ENCODE measurements at places on chromosomes 4 and X.

GRCh38 chr4:151409470-151410313, 716 bp downstream of the FHIP1A start:
- no peak for DNase-seq

GRCh38 chr4:161320377-161320776, 843.4 kb downstream of the FSTL5 start:
- DNase-seq = no peak

DNA sequence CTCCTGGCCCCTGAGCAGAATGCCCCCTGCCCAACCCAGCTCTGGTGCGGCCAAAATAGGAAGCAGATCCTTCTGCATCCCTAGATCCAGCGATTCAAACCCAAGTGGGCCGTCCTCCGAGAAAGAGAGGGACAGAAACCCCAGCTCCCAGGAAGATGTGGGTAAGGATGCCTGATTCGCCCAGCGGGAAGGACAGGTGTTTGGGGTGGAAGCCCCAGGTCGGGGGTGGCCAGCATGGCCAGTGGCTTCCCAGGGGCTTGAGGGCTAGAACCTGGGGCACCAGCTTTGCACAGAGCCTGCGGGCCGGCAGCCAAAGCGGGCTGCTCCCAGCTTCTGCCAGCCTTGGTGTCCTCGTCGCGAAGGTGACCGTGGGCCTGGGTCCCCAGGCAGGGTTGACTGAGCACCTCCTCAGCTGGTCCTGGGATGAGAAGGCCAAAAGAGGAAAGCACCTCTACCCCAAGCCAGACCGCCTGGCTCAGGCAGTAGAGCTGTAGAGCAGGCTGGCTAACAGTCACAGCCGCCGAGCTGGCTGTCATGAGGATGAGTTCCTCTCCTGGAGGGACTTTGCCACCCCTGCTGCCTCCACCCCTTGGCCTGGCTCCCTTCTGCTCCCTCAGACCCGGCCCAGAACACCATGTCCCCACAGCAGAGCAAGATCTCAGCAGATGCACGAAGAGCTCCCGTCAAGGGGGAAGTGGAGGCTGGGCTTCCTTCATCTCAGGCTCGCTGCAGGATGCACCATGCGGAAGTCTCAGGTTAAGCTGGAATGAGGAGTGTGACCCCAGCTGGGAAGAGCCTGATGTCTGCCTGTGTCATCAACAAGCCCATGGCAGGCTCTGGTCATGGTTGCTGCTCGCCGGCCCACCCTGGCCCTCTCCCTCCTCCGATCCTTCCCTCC, 59.9 kb downstream of the CPZ start:
- no peak for DNase-seq

GRCh38 chr4:136106753-136107152, 1425.5 kb downstream of the PCDH18 start:
- no peak for DNase-seq

DNA sequence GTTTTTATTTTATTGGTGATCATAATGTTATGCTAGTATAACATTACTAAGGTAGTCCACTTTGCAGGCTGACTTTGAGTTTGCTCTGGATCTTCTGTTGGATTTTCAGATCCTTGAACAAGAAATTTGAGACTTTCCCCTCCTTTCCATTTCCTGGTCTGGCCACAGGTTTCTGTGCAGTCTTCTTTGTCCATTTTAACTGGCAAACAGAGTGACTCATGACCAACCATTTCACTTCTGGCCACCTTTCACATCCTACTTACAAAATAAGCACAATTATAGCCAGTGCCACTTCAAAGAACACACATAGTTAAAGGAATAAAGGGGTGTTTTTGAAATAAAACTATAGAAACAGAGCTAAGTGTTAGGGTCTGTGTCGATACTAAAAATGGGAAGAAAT, 8.4 kb downstream of the ANK2 start:
- DNase-seq = no peak

DNA sequence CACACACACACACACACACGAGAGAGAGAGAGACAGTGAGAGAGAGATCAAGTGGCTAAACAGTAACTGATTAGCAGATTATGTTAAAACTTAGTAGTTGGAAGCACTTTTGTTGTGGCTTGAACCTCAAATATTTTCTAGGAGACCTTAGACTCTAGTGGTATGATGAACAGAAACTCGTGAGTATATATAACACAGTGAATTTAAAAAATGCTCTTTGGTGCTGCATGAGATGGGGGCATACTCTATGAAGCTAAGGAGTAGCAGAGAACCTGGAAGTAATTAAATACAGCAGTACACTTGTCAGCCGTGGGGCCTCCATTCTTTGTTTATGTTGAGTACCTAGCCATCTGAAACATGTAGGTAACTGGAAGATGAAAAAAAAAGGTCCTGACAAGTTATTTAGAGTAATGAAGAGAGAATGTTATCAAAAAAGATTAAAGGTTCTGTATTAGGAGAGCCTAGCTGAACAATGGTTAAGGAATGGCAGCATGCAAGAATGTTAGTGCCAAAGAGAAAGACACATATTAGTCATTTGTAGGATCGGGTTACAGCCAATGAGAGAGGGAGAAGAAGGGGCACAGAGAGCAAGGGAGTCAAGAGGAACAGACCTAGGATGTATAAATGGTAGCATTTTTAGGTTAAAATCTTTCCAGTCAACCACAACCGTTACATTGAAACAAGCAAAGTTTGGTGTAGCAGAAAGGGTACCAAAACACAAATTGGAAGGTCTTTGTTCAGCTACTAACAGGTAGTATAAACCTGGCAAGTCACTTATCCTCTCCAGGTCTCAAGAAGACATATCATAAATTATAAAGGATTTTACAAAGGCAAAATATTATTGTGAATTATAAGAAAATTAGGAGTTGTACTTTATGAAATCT, 316.7 kb upstream of the DIPK2B start:
- no peak for DNase-seq

DNA sequence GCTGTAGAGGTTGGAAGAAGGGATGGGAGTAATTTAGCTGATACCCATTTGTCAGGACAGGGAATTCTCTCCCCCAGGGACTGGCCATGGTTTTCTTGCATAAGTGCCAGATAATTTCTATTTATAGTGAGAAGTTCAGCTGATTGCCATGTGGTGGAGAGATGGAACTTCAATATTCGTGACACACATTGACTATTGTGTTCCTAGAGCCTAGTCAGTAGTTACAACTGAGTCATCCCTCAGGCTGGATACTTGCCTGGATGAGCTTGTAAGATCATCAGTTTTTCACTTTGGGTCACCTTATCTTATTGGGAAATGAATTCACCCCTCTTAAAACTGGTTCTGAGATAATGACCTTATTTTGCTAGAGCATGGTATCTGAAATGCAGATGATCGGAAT, 32.2 kb downstream of the CFAP299 start:
- no peak for DNase-seq
